Kidney (tissue), 22 donors: ENCODE measurements at places on chromosomes 16 and 17. TPM values are rescaled to one million over a fixed set of nuclear protein-coding genes. Genes with fewer than 3 reads are reported as not detected.

The USP43 gene
- polyA plus RNA-seq: 1.9 TPM

DNA sequence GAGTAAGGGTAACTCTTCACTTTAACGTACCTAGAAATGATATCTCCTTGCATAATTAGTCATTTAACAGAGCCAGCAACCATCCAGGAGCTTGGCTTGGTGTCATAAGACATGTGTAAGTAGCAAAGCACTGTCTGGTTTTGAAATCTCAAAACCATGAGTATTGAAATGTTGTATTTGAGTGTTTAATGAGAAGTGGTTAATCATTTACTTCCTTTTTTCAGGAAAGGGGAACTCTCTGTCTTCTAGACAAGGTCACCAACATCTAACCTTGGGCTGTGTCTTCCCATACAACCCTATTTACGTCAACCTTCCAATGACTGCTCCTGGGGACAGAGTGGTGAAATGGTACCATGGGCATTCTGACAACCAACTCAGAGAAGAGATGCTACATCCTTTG is 27.1 kb downstream of the PMP22 start:
- no peak for DNase-seq

DNA sequence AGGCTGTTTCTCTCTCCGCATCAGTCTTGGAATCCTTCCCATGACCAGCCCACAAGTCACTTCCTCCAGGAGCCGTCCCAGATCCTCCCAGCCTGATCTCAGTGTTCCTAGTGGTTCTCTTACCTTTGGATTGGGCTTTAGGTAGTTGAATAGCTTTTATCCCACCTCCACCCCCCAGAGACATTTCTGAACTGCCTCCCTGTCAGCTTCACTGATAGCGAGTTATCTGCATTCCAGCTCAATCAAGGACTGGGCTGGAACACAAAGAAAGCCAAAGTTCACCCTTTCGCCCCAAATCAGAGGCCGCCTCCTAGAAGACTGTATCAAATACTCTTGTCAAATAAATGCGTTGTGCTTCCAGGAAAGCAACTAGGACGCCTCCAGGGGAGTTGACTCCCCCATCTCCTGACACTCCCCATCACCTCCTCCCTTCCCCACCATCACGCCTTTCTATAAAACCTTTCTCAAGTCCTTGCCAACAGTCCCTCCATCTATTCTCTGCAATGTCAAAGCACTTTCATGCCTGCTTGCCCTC is 72.7 kb downstream of the TMEM132E start:
- no peak for DNase-seq

DNA sequence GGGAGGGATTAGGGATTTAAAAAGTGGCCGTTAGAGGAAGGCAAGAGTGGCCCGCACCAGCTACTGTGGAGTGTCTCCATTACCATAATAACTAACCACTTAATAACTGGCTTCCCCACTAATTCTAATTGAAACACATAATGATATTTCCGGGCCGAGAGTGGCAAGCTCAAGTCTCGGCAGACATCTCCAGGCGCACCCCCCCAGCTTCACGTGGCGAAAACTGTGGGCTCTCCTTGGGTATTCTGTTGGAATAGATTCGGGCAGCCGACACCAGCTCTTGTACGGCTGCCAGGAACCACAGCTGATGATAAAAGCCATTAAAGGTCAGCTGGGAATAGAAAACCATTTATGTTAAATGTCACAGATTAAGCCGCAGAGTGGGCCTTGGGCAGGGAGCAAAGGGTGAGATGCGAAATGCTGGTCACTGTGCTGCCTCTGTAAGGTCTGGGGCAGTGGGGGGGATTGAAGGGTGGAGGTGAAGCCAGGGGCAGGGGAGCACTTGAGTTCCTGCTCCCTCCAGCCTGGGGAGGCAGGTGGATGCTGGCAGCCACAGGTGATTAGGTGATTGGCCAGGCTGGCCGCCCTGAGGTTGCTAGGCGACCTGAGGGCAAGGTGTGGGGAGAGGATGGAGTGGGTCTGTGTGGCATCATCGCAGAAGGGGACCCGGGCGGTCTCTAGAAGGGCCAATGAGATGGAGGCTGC is 115.6 kb upstream of the SDK2 start:
- no peak for DNase-seq

DNA sequence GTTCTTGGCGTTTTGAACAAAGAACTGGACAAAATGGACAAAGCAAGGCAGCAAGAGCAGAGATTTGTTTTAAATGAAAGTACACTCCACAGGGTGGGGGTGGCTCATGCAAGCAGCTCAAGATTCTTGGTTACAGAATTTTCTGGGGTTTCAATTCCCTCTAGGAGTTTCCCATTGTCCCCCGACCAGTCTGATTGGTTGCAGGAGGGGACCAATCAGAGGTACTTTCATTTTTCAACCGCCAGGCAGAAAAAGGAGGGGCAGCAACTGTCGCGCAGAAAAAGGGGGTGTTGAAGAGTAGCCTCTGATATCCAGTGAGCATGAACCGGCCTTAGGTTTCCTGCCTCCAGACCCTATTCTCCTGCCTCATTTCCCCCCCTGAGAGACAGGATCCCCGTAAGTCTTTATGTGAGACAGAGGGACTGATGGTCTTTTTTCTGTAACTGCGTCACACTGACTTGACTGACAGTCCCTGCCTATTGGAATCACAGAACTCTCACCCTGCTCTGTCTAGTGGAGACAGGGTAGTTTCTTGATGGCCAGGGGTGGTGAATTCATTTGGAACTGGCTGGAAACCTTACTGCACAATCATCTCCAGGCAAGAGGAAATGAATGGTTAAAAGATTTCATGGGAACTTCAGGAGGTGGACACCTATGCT is 59.4 kb upstream of the ALOX12 start:
- DNase-seq: no peak
